Motor neuron (in vitro differentiated cells): ENCODE measurements at places on chromosomes 12 and 14. TPM values are rescaled to one million over a fixed set of nuclear protein-coding genes. Genes with fewer than 3 reads are reported as not detected.

The CDH24 gene
- total RNA-seq, result 21.1 and 22.7 TPM in 2 replicates

The KERA gene
- total RNA-seq, result not detected in 2 replicates

The OASL gene
- 0.23 TPM in 1 of 2 replicates, not detected in the other for total RNA-seq

The GLTP gene
- total RNA-seq, result 13.6 and 16.6 TPM in 2 replicates

The KRT71 gene
- 0.14 TPM in 1 of 2 replicates, not detected in the other for total RNA-seq

The BIN2 gene
- total RNA-seq, result 1.1 and 2.1 TPM in 2 replicates

The FAM181A gene
- total RNA-seq, result not detected in 2 replicates

The PTHLH gene
- total RNA-seq, result 0.21 and 0.23 TPM in 2 replicates

The HOXC9 gene
- total RNA-seq, result 15.8 and 21.2 TPM in 2 replicates

The PSMC6 gene
- 105 and 106 TPM in 2 replicates for total RNA-seq

The PROX2 gene
- total RNA-seq, result 0.38 and 1.0 TPM in 2 replicates

The TRMT61A gene
- total RNA-seq, result 9.1 and 9.3 TPM in 2 replicates

The CCDC197 gene
- not detected in 2 replicates for total RNA-seq

The FZD10 gene
- total RNA-seq, result 0.36 and 1.6 TPM in 2 replicates

The NOXRED1 gene
- total RNA-seq, result 0.67 and 0.87 TPM in 2 replicates

The AQP5 gene
- total RNA-seq, result 0.55 and 0.73 TPM in 2 replicates

The GPD1 gene
- 0.81 and 3.6 TPM in 2 replicates for total RNA-seq

The ZNF891 gene
- total RNA-seq, result 4.1 and 5.2 TPM in 2 replicates

The PGF gene
- 1.3 and 2.1 TPM in 2 replicates for total RNA-seq

The CD9 gene
- total RNA-seq, result 3.3 and 3.5 TPM in 2 replicates

The NOP9 gene
- 17.0 and 17.7 TPM in 2 replicates for total RNA-seq

The PPP1R1A gene
- total RNA-seq, result 0.32 and 0.51 TPM in 2 replicates

The NPFF gene
- not detected in 2 replicates for total RNA-seq

The HOXC4 gene
- total RNA-seq, result 34.3 and 35.9 TPM in 2 replicates

The GLIPR1L1 gene
- 0.54 and 0.81 TPM in 2 replicates for total RNA-seq

The TRIAP1 gene
- 47.2 and 50.2 TPM in 2 replicates for total RNA-seq

The CACNA2D4 gene
- 0.22 and 0.44 TPM in 2 replicates for total RNA-seq

The GSG1 gene
- 0.79 and 1.1 TPM in 2 replicates for total RNA-seq

The ADCK1 gene
- 4.1 and 6.4 TPM in 2 replicates for total RNA-seq

The YEATS4 gene
- total RNA-seq, result 27.5 and 29.5 TPM in 2 replicates

The C1S gene
- total RNA-seq, result 887 and 909 TPM in 2 replicates

The TSHR gene
- total RNA-seq, result 0.71 and 0.94 TPM in 2 replicates

The ASIC1 gene
- 6.7 and 9.3 TPM in 2 replicates for total RNA-seq

The SMAGP gene
- total RNA-seq, result 17.6 and 20.1 TPM in 2 replicates

The MFAP5 gene
- 1.6 and 1.9 TPM in 2 replicates for total RNA-seq

The RHEBL1 gene
- total RNA-seq, result 1.5 and 2.2 TPM in 2 replicates

The DENND5B gene
- 3.6 and 4.3 TPM in 2 replicates for total RNA-seq

The PTCSC3 gene
- total RNA-seq, result not detected in 2 replicates

The SALL2 gene
- total RNA-seq, result 10.5 and 19.4 TPM in 2 replicates

The CD163 gene
- total RNA-seq, result 0.66 and 1.3 TPM in 2 replicates

The SLC10A1 gene
- 1.6 and 1.8 TPM in 2 replicates for total RNA-seq

The HOXC11 gene
- total RNA-seq, result 0.13 TPM in 1 of 2 replicates, not detected in the other

The IQSEC3 gene
- 0.09 and 1.9 TPM in 2 replicates for total RNA-seq

The DHH gene
- 0.09 and 0.13 TPM in 2 replicates for total RNA-seq

The PDZRN4 gene
- total RNA-seq, result 0.11 and 0.20 TPM in 2 replicates

The ASCL1 gene
- total RNA-seq, result 4.4 and 4.9 TPM in 2 replicates

The NPAS3 gene
- total RNA-seq, result 11.7 and 12.6 TPM in 2 replicates

The GLS2 gene
- 0.43 and 0.46 TPM in 2 replicates for total RNA-seq

The DYRK4 gene
- total RNA-seq, result 39.0 and 41.5 TPM in 2 replicates

The INHBC gene
- 0.14 TPM in 1 of 2 replicates, not detected in the other for total RNA-seq

The AICDA gene
- 0.52 TPM in 1 of 2 replicates, not detected in the other for total RNA-seq

The IRAK3 gene
- 0.47 and 0.87 TPM in 2 replicates for total RNA-seq

The PZP gene
- 0.43 and 0.94 TPM in 2 replicates for total RNA-seq
